ENCODE measurements at places on chromosomes 16 and 17.

DNA sequence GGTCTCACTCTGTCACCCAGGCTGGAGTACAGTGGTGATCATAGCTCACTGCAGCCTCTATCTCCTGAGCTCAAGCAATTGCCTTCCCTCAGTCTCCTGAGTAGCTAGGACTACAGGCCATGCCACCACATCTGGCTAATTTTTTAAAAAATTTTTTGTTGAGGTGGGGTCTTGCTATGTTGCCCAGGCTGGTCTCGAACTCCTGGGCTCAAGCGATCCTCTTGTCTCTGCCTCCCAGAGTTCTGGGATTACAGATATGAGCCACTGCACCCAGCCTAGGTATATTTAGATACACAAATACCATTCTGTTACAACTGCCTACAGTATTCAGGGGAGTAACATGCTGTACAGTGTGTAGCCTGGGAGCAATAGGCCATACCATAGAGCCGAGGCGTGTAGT lies 14.3 kb downstream of the POLR3E start:
- no peak for DNase-seq

- DNase-seq, result no peak
Observed at GRCh38 chr17:80068301-80069222, 32.1 kb downstream of the CCDC40 start.

DNA sequence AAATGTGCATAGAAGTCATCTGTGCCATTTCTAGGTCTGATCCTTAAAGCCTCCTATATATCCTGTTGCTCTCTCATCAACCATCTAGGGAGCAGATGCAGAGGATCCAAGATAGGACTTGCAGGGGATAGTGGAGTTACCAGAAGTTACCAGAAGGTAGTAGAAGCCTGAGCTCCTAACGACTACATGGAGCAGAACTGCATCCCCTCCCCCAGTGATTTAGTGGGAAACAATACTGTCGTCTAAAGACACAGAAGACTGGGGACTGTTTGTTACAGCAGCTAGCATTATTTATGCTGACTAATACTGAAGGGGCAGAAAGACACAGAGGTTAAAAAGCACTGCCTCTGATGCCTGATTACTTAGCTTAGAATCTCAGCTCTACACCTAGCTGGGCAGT lies 15.8 kb downstream of the GP2 start:
- no peak for DNase-seq

- no peak for DNase-seq
Observed at GRCh38 chr16:46688101-46688653, 801 bp downstream of the VPS35 start.

- no peak for DNase-seq
Observed at GRCh38 chr17:6670571-6670970, 19.0 kb downstream of the C17orf100 start.

GRCh38 chr16:67346341-67346740 lies 19.7 kb downstream of the LRRC36 start:
- no peak for DNase-seq

GRCh38 chr17:1192911-1193699 lies 13.3 kb upstream of the ABR start:
- DNase-seq, result no peak

DNA sequence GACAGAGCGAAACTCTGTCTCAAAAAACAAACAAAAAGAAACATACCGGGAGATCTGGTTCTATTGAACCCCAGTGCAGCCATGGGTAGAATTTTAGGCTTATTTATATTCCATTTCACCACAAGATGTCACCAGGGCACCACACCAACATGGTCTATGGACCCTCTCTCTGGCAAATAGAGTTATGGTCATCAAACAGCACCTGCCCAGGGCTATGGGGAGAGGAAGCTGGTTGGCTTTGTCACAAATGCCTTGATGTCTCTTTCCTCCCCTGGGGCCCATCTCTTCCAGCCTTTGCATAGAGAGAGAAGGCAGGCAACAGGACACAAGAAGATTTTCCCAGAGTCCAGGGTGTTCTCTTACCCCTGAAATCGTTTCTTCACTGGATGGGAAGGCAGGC lies 128.4 kb downstream of the WWOX start:
- no peak for DNase-seq

DNA sequence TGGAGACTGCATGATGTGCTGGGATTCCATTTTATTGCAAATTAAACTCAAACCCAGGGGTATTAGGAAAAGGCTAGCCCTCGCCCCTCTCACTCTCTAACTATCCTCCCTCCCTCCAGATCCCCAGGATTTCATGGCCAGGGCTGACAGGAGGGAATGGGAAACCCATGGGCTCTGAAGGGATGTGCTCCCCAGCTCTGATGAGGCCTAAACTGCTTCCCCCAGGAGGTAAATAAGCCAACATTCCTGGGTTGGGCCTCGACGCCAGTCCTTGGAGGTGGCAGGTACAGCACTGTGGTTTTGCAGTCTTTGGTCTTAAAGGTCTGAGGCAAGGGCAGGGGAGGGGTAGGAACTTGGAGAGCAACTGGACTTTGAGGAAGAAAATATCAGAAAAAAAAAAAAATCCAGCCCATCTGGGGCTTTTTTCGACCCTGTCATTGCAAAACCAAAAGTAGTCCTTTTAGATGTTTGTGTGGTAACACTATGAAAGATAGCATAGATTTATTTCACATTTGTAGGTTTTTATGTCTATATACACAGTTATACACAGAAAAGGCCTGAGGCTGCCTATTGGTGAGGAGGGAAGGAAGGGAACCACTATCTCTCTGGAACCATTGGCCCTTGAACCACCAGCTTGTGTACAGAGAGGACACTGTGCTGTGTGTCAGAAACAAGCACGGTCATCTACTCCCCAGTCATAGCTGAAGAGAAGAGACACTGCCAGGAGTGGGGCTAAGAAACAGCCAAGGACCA lies 12.0 kb downstream of the C17orf113 start:
- DNase-seq, result no peak

GRCh38 chr16:1210461-1210860 lies 14.6 kb downstream of the TPSG1 start:
- DNase-seq, result no peak

GRCh38 chr16:21028728-21029127 lies 121.9 kb downstream of the DNAH3 start:
- DNase-seq, result peak; percentile 55

GRCh38 chr16:8818504-8819270 lies 21.0 kb downstream of the PMM2 start:
- no peak for DNase-seq

DNA sequence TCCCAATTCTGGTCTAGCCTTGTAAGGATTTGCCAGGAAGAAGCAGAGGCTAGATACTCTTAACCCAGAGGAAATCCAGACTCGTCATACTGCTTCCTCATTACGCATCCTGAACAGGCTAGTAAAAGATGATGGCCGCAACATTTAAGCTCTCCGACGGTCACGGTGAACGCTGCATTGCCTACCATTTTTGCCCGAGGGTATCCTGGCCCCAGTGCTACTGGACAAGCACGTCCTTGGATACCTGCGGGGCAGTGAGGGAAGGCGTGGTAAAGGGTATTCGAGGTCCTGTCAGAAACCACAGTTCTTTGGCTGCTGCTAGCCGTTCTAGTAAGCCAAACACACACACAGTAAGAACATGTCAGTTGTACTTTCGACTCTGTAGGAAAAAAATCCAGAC lies 36.6 kb downstream of the METTL16 start:
- no peak for DNase-seq

DNA sequence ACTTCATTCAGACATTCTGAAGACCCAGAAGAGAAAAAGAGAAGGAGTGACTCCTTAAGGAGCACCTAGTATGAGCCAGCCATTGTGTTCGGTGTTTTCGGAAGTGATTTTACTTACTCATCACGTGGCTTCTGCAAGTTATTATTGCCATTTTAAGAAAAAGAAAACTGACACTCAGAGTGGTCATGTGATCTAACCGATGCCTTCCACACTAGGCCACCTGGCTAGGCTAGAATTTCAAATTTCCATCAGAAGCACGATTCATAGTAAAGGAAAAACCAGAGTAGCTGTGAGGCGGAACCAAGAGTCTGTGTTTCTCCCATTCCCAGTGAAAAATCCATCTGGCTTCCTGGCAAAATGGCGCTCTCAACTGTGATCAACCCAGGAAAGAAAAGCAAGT lies 32.0 kb downstream of the GTF3C1 start:
- DNase-seq, result no peak

DNA sequence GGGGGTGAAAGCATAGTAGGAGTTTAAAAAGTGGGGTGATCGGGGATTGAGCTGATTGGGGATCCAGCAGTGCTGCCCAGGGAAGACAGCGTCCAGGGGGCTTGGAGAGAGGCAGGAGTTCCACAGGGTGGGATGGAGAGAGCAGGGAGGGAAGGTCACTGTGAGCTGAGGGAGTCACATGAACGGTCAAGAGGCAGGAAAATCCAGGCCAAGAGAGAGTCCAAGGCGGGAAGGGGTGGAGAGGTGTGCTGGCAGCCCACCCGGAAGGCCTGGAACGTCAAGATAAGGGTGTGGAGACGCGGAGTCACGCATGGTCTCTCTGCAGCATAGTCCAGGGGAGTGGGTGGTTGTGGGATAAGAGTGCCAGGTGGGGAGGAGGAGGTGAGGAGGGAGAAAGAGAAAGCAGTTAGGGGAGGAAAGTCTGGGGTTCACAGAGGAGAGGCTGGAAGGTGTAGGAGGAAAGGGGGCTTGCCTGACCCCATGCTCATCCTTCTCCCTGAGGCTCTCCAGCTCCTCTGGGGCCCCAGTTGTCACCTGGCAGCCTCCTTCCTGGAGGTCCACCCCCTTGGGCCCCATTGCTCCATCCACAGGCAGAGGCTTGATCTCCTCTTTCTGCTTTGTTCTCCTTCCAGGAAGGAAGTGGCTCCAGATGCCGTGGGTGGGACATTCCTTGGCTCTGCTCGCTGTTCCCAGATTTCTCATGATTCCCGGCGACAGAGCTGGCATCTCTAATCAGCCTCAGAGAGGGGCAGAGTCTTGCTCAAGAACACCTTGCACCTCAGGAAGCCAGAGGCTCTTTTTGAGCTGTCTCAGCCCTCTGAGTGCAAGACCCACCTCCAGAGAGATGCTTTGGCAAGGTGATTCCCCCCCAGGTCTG lies 28.7 kb downstream of the CCR7 start:
- DNase-seq, result no peak

GRCh38 chr16:31537362-31538242 lies 9.9 kb downstream of the AHSP start:
- no peak for DNase-seq

GRCh38 chr16:78285437-78285922 lies 186.0 kb downstream of the WWOX start:
- DNase-seq, result no peak

DNA sequence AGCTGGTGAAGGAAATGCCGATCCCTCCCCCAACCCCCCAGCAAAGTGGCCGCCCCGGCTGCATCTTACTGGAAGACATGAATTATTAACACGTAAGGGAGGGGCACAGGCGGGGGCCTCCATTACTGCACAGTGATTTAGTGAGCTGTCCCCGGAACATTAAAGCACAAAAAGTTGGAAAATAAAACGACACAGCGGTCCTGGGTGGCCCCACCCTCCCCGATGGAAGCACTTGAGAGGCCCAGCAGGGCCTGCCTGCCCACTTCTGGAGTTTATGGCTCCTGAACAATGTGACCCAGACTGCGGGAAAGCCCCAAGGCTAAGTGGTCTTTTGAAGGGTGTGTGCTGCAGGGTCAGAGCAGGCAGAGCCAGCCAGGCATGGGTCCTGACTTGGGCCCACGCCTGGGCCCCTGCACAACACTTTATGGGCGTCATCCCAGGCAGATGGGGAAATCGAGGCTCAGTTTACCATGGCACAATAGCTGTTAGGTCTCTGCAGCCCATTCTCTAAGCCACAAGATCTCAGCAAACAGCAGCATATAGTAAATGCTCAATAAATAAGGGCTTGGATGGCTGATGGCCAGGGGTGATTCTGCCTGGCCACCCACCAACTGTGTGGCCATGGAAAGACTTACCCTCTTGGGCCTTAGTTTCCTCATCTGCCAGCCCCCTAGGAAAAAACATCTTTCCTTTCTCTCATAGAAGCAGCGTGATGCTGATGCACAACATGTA lies 22.8 kb downstream of the CCDC102A start:
- no peak for DNase-seq

- DNase-seq, result no peak
Observed at GRCh38 chr16:81442220-81442915, 2.2 kb upstream of the CMIP start.

GRCh38 chr17:10824874-10825273 lies 13.0 kb downstream of the PIRT start:
- DNase-seq, result no peak

DNA sequence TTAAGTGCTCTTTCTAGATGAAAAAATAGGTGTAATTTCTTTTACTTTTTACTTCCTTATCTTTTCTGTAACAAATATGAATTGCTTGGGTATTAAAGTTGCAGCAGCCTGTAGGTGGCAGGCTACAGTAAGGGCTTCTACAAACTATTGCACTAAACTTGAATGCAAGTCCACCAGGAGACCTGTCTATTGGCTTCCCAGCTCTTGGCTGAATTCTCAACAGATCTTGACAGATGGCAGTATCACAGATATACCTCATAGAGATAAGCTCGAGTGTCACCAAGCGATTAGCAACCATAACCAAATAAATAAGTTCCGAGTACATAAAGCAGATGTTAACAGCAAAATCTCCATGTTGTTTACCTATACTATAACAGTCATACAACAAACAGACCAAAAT lies 5.9 kb downstream of the BBS2 start:
- no peak for DNase-seq

DNA sequence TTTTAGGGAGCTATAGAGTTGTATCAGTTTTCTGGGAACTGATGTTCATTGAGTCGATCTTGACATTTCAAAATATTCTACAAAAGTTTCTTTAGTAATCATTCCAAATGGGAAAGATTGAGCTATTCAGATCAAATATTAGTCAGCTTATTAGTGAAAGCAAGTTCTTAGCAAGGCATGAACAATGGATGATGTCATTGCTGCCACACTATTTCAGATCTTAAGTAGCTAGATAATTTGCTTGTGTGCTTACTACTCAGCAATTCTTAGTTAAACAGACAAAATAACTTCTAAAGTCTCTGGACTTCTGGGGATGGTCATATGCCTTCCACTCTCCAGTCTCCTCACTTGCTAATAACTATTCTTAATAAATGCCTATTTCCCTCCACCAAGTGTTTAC lies 69.0 kb upstream of the CDH8 start:
- no peak for DNase-seq

- DNase-seq, result no peak
Observed at GRCh38 chr16:55089600-55089999, 158.9 kb downstream of the IRX5 start.
